Mucosa of gallbladder (tissue), 1 donor: ENCODE measurements at places on chromosomes 6 and 20. TPM values are rescaled to one million over a fixed set of nuclear protein-coding genes. Genes with fewer than 3 reads are reported as not detected.

DNA sequence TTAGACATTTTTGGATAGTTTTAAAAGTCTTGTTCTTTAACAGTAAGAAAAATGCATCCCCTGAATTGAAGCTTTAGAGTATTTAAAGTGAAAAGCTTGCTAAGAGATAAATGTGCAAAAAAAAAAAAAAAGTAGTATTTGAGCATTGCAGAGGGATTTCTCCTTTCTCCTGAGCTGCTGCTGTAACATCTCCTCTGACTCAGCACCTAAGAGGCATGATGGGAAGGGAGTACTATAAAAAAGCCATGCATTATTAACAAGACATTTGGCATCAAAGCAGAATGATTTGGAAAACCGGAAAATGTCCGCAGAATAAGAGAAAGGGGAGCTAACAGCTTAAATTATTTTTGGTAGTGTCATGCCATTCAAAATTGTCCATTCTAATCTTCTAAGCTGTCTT lies 27.9 kb downstream of the B4GALT5 start:
- no peak for DNase-seq

DNA sequence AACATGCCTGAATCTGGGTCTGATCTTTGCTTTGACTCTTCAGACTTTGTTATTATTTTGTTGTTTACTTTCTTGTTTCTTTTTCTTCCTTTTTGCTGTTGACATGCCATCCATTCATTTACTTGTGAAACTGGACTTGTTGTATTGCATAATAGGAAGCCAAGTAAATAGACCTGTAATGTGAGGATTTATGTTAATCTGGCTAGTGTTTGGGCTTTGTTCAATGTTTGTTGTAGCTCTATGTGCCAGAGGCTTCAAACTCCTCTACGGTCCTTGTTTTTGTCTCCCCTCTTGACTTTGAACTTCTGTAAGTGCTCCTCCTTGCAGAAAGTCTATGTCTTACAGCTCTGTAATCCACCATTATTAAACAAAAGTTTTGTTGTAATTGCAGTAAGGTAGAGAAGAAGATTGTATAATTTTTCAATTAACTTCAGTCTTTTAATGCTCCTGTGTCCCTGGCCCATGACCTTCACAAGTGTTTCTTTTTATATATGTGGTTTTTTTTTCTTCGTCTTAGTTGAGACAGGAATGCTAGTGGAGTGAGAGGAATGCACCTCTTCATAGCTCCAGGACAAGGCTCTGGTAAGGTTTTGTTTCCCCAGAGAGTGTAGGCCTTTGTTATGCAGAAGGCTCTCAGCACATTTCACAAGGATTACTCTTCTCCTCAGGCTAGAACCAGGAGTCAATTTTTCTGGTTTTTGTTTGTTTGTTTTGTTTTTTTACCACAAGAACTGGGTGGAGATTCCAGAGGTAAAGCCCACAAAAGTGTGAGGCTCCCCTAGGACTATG lies 1061.8 kb upstream of the CITED2 start:
- DNase-seq, result no peak

CYP24A1 gene
- total RNA-seq, result not detected

DNA sequence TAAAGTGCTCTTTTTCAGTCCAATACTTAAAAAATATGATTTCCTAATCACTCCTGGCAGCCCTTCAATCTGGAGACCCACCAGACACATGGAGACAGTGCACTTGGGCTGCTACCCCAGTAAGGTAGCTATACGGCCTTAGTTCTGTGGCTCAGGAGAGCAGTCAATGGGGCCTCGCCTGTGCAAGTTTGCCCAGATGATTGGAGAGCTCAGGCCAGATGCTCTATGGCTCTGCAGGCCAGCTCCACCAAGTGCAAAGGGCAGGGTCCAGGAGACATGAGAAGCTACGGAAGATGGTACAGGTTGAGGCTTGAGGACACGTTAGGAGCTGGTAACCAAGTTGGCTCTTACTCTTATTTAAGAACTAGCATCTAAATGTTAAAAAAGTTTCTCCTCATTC lies 30.7 kb downstream of the STK38 start:
- no peak for DNase-seq

DNA sequence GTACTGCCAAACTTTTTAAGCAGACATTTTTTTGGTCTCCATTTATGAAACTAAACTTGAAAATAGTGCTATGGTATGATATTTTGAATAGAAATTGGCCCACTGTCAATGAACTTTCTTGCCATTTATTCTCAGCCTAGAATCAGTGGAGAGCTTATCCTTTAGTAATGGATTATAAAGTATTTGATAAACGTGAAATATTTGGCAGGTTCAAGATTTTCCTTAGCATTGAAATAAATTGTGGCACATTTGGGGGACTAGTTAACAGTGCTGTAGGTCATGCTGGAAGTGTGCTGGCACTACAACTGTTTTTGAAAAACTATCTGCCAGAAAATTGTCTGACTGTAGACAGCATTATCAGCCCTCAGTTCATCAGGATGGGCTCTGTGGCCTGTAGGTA lies 2.1 kb downstream of the PRSS35 start:
- no peak for DNase-seq

DNA sequence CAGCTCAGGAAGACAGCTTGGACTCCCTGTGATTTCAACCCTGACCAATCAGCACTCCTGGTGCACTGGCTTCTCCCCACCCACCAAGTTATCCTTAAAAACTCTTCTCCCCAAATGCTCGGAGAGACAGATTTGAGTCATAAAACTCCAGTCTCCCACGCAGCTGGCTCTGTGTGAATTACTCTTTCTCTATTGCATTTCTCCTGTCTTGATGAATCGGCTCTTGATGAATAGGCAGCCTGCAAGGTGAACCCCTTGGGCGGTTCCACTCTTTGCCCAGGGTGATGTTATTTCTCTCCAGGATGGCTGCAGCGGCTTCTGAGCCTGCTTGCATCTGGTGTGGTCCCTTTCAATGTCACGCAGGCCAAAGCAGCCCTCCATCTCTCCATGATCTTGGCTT lies 12.4 kb downstream of the SLC52A3 start:
- no peak for DNase-seq

INSM1 gene
- not detected for total RNA-seq

DNA sequence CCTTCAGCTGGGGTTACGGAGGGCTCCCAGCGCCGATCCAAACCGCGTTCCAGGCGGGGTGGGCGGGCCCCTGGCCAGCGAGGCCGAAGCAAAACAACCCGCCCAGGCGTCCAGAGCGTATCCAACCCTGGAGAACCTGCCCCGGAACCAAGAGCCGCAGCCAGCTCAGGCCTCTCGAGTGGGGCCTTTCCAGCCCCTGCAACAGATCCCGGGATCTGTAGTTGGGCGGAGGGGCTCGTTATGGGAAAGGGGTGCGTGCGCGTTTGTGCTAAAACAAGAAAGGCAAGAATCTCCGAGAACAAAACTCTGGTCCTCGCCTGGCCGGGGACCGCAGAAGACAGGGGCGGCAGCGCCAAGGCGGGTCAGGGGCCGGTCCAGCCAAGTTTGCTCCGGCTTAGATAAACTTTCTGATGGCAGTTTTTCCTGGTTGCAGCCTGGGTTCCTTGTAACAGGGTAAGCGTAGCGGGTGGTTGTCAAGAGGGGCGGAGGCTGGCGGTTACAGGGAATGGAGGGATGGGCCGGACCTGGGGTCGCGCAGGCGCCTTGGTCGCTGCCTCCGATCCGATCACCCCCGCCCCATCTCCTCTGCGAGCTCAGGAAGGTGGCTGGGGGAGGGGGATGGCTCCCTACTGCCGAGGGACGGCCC lies 448 bp upstream of the RIN2 start:
- peak; percentile 94 for DNase-seq

- no peak for DNase-seq
These were observed 43.0 kb downstream of the CFAP61 start for GRCh38 chr20:20095114-20095872.

DNA sequence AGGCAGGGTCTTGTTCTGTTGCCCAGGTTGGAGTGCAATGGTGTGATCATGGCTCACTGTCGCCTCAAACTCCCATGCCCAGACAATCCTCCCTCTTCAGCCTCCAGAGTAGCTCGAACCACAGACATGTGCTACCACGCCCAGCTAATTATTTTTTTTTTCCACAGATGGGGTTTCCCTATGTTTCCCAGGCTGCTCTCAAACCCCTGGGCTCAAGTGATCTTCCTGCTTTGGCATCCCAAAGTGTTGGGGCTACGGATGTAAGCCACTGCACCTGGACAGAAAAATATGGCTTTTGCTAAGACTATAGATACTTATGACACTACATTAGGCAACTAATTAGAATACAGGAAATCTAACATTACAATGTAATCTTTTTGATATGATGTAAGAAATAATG lies 17.9 kb downstream of the RNF24 start:
- no peak for DNase-seq

DNA sequence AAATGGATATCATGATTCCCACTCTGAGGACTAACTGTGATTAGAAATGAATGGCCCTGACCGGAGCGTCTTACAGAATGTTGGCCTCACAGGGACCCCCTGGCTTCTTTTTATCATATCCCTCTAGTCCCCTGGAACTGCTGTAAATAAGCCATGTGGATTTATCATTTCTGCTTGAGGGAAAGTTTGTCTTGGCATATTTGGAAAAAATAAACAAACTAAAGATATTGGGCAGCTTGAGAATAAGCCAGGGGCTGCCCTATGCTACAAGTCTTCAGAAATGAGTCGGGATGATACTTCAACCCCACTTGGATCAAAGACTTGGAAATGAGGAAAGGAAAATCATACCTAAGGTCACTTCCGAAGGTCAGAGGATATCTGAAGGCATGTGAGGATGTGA lies 179.1 kb downstream of the THBS2 start:
- DNase-seq, result no peak

DNA sequence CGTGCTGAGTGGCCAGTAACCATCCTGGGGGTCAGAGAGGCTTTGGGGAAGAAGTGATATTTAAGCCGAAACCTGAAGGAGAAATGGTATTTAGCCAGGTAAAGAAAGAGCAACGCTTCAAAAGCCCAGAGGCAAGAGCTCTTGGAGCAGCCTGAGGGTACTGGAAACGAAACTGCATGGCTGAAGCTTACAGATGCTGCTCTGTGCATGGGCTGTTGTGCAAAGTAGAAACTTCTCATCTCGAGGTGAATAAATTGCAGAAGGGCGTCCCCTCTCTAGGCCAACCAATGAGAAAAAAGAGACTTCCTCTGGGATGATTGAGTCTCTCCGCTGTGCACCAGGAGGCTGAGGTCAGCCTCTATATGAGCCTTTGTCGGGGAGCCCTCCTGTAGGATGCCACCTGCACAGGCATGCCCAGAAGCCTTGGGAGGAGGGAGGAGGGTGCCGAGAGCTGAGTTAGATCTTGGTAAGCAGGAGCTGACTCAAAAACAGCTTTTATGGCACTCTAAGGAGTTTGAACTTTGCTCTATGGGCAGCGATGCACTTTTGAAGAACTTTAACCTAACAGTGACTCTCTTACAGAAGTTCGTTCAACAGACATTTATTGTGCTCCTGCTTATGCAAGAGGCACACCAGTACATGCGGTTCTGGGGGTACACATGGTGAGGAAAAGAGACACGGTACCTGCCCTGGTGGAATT lies 61.6 kb upstream of the EDN1 start:
- no peak for DNase-seq

DNA sequence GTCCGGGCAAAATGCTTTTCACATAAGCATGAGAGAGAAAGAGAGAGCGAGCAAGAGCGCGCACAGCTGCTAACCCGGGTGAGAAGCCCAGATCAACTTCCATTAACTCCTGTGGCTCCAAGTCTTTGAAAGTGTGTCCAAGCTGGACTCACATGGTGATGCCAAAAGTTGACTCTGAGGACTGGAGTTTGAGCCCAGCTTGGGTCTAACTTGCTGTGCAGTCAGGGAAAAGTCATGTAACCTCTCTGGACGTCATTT lies 357.2 kb upstream of the SULF2 start:
- no peak for DNase-seq

SLC12A5 gene
- total RNA-seq, result 0.32 TPM

DNA sequence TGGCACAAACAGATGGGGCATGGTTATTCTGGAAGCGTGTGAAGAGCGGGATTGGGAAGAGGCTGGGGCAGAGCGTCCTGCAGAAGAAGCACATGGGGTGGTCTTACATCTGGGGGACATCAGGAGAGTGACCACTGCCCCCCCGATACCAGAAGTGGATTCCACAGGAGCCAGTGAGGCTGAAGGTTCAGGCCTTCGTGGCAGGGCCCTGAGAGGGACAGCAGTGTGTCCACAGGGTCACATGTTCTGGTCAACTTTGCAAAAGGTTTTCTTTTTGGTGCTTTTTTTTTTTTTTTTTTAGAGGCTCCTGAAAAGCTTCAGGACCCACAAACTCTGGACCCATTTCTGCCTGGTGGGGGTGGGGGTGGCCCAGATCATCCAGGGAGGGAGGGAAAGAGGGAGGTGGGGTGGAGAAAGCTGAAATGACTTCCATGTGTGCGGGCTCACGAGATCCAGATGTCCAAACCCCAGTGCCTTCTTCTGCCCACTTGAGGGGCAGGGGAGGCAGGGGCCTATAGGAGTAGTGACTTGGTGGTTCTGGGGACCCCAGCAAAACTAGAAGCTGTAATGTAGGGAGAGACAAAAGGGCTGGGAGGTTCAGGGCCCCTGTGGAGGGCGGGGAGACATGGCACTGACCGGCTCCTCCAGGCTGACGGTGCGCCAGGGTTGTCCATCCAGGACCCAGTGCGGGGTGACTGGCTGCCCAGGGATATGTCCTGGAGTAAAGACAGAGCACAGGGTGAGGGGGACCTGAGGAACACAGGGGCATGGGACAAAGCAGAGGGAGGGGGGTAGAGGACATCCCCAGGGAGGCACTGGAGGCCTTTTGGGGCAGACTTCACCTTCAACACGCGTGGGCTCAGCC lies 2.7 kb downstream of the ADAM33 start:
- DNase-seq, result no peak

DNA sequence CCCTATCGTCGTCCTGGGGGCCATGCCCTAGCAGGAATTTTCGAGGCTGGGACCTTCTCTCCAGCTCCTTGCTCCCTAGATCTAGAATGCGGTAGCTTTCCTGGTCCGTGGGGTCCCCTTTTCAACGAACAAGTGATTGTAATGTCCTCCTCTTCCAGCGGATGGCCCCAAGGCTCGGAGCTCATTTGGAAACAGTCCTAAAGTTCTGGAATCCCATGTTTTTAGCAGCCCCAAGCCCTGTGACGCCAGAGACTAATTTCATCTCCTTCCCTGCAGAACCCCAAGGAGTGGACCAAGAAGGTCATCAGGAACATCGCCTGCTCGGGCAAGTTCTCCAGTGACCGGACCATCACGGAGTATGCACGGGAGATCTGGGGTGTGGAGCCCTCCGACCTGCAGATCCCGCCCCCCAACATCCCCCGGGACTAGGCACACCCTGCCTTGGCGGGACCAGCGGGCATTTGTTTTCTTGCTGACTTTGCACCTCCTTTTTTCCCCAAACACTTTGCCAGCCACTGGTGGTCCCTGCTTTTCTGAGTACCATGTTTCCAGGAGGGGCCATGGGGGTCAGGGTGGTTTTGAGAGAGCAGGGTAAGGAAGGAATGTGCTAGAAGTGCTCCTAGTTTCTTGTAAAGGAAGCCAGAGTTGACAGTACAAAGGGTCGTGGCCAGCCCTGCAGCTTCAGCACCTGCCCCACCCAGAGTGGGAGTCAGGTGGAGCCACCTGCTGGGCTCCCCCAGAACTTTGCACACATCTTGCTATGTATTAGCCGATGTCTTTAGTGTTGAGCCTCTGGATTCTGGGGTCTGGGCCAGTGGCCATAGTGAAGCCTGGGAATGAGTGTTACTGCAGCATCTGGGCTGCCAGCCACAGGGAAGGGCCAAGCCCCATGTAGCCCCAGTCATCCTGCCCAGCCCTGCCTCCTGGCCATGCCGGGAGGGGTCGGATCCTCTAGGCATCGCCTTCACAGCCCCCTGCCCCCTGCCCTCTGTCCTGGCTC lies 48.5 kb downstream of the PYGB start:
- no peak for DNase-seq

ANKEF1 gene
- 8.2 TPM for total RNA-seq
